ENCODE measurements at places on chromosomes 2 and 18.
A peak's percentile ranks its signal among the peaks of the same experiment; 100 is the strongest.

GRCh38 chr18:48161191-48161910 is 230.9 kb upstream of the SMAD2 start:
- peak; percentile 65 for DNase-seq

GRCh38 chr18:6885992-6886796 is 156.7 kb downstream of the ARHGAP28 start:
- peak; percentile 40 for DNase-seq

DNA sequence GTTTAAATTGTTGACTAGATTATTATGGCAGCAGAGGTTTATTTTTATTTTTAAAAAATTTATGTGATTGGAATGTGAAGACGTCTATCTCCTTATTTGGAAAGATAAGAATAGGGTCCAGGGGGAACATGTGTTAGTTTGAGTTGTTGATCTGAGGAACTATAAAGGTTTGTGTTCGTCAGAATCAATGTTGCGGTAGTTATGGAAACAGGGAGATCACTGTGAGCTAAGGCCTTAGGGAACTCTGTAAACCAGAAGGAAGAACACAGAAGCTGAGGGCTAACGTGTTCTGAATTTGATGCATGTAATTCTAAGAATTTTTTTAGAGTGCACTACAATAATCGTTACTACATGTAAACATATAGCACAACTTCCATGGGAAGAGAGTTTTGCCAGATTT is 168.5 kb upstream of the ZSWIM2 start:
- DNase-seq, result no peak

GRCh38 chr2:117972476-117973123 is 41.3 kb downstream of the CCDC93 start:
- DNase-seq, result no peak
